ENCODE measurements at places on chromosomes 5 and 9.

- DNase-seq: no peak
Observed at GRCh38 chr9:115814081-115814480, 339.5 kb upstream of the PAPPA start.

- no peak for DNase-seq
Observed at GRCh38 chr5:15421921-15422412, 78.0 kb upstream of the FBXL7 start.

GRCh38 chr5:179536676-179537075 is 13.7 kb upstream of the RUFY1 start:
- no peak for DNase-seq

- no peak for DNase-seq
Observed at GRCh38 chr9:97830884-97831829, 21.9 kb upstream of the FOXE1 start.

GRCh38 chr5:132799392-132799791 is 13.7 kb upstream of the SOWAHA start:
- DNase-seq: no peak

- DNase-seq: no peak
Observed at GRCh38 chr9:132474253-132474652, 64.2 kb downstream of the CFAP77 start.

- DNase-seq: no peak
Observed at GRCh38 chr5:56829137-56829908, 14.0 kb downstream of the MAP3K1 start.

GRCh38 chr9:75198436-75198835 is 110.1 kb downstream of the OSTF1 start:
- DNase-seq: no peak

GRCh38 chr9:138075496-138075895 is 197.9 kb downstream of the CACNA1B start:
- no peak for DNase-seq

- DNase-seq: no peak
Observed at GRCh38 chr5:122093415-122094180, 15.5 kb upstream of the LOX start.
